Endothelial cell (in vitro differentiated cells): ENCODE measurements at places on chromosomes 4 and X. TPM values are rescaled to one million over a fixed set of nuclear protein-coding genes. Genes with fewer than 3 reads are reported as not detected.

Gene USP26
- total RNA-seq: not detected

Gene TAB3
- 23.8 TPM for total RNA-seq

Gene SPATA4
- total RNA-seq: not detected

Gene TECRL
- total RNA-seq: not detected

Gene CTAG1B
- total RNA-seq: not detected

Gene TMEM129
- 27.2 TPM for total RNA-seq

Gene CXXC4
- 1.6 TPM for total RNA-seq

Gene AKAP4
- total RNA-seq: not detected

Gene ELF2
- total RNA-seq: 48.0 TPM

Gene TMPRSS11A
- total RNA-seq: not detected

Gene SRPK3
- 0.18 TPM for total RNA-seq

Gene RHOXF2
- not detected for total RNA-seq

Gene ATP1B4
- total RNA-seq: not detected

Gene ING2
- total RNA-seq: 12.2 TPM

Gene MAGEA2
- total RNA-seq: 3.5 TPM

Gene GJB1
- total RNA-seq: not detected

Gene GABRG1
- total RNA-seq: not detected

Gene EIF2S3
- total RNA-seq: 258 TPM

Gene LPAR4
- 2.7 TPM for total RNA-seq
